CD4-positive, alpha-beta memory T cell (primary cell): ENCODE measurements at places on chromosomes 3 and 15.

- no peak overlapping the region for H3K4me3 ChIP-seq
- DNase-seq: no peak
- no peak overlapping the region for H3K27ac ChIP-seq
- H3K4me1 ChIP-seq: no peaks in the 10 kb centered on the region
Measured at GRCh38 chr15:39336926-39337325, 244.0 kb upstream of the THBS1 start.

DNA sequence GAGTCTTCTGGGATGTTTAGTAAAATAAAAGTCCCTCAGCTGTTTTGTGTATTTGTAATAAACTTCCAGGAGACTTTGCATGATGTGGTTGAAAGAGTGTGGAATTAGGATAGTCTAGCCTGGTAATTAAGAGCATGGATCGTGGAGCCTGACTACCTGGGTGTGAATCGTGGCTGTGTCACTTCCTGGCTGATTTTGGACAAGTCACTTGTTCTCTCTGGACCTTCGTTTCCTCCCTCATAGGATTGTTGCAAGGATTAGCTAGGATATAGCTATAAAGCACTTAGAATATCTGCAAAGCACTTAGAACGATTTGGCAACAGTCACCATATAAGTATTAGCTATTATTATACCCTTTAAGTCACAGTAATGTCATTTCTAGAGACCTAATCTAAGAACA lies 40.2 kb downstream of the SLMAP start:
- DNase-seq: no peak
- H3K4me1 ChIP-seq: no peaks in the 10 kb centered on the region
- no peaks in the 10 kb centered on the region for H3K36me3 ChIP-seq
- no peak overlapping the region for H3K4me3 ChIP-seq
- H3K27ac ChIP-seq: no peak overlapping the region

DNA sequence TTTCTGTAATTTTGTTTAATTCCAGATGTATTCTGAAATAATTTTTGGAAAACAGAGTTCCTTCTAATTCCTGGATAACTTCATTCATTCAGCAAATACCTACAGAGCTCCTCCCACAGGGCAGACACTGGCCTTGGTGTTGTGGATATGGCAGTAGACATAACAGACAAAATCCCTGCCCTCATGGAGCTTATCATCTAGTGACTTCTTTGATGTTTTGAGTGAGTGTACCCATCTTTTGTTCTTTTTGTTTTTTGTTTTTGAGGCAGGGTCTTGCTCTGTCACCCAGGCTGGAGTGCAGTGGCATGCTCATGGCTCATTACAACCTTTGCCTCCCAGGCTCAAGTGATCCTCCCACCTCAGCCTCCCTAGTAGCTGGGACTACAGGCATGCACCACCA lies 21.1 kb downstream of the DET1 start:
- no peak for DNase-seq
- no peaks in the 10 kb centered on the region for H3K4me1 ChIP-seq
- H3K36me3 ChIP-seq: peaks cover 19% of the 10 kb centered on the region
- H3K27me3 ChIP-seq: no peaks in the 10 kb centered on the region
- H3K4me3 ChIP-seq: no peak overlapping the region

GRCh38 chr15:98896002-98896721 lies 111.4 kb downstream of the PGPEP1L start:
- H3K4me3 ChIP-seq: no peak overlapping the region
- DNase-seq: no peak
- no peaks in the 10 kb centered on the region for H3K27me3 ChIP-seq
- no peaks in the 10 kb centered on the region for H3K4me1 ChIP-seq

DNA sequence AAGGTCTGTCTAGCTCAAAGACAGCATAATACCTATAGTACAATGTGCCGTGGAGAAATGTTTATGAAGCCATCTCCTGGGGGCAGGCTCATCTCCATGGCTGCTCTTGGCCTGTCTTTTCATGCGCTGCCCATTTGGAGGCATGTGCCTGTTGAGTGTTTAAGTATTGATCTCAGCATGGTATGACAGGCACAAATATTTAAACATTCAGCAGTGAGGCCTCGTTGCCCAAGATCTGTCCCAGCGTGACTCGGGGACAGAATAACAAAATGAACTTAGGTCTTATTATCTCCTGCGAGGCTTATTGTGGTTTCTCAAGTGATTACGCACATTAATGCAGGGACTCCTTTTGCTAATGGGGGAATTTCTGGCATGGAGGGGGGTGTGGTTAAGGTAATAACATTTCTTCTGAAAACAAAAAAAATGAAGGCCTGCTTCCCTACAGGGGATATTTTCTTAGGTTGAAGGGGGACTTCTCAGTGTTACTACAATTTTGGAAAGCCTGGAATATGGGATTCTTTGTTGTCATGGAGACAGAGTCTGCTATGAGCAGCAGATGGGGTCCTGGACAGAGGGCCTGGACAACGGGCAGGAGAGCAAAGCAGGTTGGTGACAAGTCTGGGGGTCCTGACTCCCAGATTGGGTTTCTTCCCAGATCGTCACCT lies 4.4 kb upstream of the SLC6A1 start:
- no peaks in the 10 kb centered on the region for H3K36me3 ChIP-seq
- DNase-seq: no peak
- H3K27ac ChIP-seq: no peak overlapping the region
- H3K27me3 ChIP-seq: peaks cover 11% of the 10 kb centered on the region
- no peaks in the 10 kb centered on the region for H3K4me1 ChIP-seq

DNA sequence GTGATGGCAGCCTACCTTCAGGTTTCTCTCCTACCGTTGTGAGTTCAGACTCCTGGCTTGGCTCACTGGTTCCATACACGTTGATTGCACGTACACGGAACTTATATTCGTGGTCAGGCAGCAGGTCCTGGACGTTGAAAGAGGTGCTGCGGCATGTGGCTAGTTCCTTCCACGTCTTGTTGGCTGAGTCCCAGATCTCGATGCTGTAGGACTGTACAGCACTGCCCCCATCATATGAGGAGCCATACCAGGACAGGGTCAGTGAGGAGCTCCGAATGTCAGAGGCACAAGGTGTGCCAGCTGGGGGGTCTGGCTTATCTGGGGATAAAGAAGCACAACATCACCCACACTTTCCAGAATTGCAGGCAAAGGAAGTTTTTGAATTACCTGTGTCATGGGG lies 72.3 kb upstream of the HACD2 start:
- no peak overlapping the region for H3K4me3 ChIP-seq
- H3K36me3 ChIP-seq: no peaks in the 10 kb centered on the region
- no peaks in the 10 kb centered on the region for H3K4me1 ChIP-seq
- H3K27me3 ChIP-seq: no peaks in the 10 kb centered on the region
- no peak for DNase-seq
- H3K27ac ChIP-seq: no peak overlapping the region

DNA sequence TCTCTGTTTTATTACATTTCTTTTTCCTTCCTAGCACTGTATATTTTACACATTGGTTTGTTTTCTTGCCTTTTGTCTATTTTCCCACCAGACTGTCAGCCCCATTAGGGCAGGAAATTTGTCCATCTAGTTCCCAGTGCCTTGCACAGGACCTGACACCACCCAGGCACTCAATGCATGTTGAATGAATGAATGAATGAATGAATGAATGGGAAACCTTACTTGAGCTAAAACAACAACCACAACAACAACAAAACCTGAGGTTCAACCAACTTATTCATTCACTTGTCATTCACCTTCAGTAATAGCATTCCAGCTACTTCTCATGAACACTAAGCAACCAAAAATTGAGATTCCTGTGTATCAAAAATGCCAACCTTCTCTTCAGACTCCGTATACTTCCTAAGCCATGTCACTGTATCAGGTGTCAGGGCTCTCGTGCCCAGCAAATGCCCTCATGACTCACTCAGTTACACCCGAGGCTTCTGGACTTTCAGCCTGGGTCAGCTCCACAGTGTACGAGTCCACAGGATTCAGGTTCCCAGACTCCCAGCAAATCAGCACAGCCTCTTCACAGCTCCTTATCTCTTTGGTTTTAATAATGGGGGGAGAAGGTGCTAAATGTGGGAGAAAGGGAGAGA lies 37.3 kb downstream of the FSD2 start:
- no peaks in the 10 kb centered on the region for H3K27me3 ChIP-seq
- H3K4me1 ChIP-seq: no peaks in the 10 kb centered on the region

- no peaks in the 10 kb centered on the region for H3K36me3 ChIP-seq
- no peaks in the 10 kb centered on the region for H3K4me1 ChIP-seq
- no peak overlapping the region for H3K27ac ChIP-seq
Measured at GRCh38 chr3:104642827-104643226, 723.9 kb upstream of the ALCAM start.
